ENCODE measurements at places on chromosomes 5 and 9.
A peak's percentile ranks its signal among the peaks of the same experiment; 100 is the strongest.

DNA sequence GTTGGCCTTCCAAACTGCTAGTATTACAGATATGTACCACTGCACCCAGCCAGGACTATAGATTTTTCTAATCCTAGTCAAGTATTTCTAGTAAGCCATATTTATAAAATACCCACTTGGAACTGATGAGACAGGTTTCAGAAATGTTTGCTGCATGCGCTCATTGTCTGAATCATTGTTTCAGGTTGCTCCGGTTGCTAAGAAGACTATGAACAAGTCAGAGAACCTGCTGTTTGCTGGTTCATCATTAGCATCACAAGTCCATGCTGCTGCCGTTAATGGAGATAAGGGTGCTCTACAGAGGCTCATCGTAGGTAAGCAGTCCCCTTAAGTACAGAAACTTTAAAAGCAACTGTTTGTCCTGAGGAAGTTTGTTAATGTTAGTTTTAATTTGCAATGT is 5.3 kb downstream of the INVS start:
- no peak for DNase-seq

DNA sequence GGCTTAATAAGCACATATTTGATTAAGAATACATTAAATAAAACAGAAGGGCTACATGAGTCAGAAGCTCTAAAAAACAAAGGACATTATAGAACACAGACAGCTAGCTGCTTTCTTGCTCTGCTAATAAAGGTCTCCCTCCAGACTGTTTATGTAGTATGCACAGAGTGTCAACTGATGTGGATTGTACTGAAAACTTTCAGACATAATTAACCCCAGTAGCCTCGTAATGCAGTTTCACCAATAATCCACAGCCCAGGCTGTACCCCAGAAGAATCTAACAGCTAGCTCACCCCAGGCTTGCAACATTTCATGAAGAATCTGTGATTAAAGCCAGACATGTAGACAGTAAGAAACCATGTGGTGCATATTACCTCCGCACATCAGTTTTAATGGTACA is 30.8 kb downstream of the FGF10 start:
- DNase-seq: no peak

- DNase-seq: no peak
Measured at GRCh38 chr9:37421914-37422288, 595 bp upstream of the GRHPR start.

DNA sequence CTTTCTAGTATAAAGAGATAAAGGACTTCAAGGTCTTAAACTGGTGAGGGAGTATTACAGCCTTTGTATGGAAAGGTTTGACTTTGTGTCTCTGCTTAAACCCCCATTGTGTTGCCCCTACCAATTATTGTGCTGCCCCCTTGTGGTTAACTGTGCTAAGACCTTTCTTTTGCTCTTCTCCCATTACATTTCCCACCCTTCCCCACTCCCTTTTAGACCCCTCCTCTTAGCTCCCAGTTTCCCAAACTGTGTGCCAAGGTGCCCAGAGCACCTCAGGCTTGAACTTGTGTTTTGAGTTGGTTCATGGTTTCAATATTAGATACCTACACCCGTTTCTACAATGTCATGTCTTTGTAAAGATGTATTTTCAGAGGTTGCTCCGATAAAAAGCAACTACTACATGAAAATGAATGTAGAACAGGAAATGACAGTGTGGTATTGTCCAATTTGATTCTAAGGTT is 2.9 kb downstream of the JAK2 start:
- DNase-seq: peak; percentile 60

Measured in CD8-positive, alpha-beta memory T cell (primary cell).